ENCODE measurements at places on chromosomes 7 and 10. TPM values are rescaled to one million over a fixed set of nuclear protein-coding genes. Genes with fewer than 3 reads are reported as not detected.
A peak's percentile ranks its signal among the peaks of the same experiment; 100 is the strongest.

Gene CALML5
- total RNA-seq: not detected

DNA sequence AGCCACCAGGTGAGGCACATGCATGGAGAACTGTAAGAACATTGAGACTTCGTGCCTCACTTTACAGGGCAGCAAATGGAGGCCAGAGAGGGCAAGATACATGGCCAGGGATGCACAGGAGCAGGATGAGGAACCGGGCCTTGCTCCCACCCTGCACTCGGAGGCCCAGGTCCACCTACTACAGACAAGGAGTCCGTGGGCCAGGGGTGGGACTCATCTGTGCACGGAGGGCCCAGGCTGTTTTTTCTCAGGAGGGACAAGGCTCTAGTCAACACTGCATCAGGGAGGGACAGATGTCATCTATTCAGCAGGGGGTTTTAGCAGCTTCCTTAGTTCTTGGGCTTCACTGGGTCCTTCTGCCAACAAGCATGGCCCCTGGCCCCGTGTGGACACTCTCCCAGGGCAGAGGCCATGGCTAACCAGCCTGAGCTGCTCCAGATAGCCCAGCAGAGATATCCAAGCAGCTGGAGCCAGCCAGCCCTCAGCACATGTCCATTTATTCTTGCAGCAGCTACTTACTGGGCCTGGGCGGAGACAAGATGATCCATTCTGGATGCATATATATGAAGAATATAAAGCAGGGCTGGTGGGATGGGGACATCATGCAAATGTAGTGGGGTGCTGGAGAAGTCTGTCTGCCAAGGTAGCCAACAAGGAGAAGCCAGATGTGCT lies 134.5 kb upstream of the RET start:
- no peak for DNase-seq

Gene SMARCD3
- 28.7 TPM for total RNA-seq

Gene WEE2
- not detected for total RNA-seq

Gene DNMBP
- total RNA-seq: 15.3 TPM

Gene TEX47
- total RNA-seq: not detected

DNA sequence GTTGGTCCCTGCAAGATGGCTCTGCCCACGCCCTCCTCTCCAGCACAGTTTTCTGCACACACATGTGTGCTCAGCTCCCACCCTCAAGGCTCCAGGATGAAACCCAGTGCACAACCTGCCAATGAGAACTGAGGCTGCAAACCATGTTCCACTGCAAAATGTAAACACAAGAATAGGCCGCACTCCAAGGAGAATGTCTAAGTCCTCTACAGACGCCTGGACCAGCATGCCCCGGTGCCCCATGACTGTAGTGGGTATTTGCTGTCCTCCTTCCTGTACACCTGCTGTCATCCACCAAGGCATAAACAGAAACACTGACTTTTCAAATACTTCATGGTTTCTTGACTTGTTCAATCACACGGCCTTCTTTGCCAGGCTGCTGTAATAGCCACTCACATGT lies 72.6 kb downstream of the COBL start:
- no peak for DNase-seq

GRCh38 chr7:126361183-126361582 lies 891.6 kb downstream of the GRM8 start:
- no peak for DNase-seq

Gene FAM107B
- total RNA-seq: 33.5 TPM

Gene CYP2C19
- total RNA-seq: not detected

- peak; percentile 34 for DNase-seq
Observed at GRCh38 chr10:4474829-4475228, 351.2 kb upstream of the AKR1E2 start.

Gene CHN2
- total RNA-seq: 3.6 TPM

GRCh38 chr10:79498291-79498829 lies 14.0 kb upstream of the EIF5AL1 start:
- DNase-seq: no peak

DNA sequence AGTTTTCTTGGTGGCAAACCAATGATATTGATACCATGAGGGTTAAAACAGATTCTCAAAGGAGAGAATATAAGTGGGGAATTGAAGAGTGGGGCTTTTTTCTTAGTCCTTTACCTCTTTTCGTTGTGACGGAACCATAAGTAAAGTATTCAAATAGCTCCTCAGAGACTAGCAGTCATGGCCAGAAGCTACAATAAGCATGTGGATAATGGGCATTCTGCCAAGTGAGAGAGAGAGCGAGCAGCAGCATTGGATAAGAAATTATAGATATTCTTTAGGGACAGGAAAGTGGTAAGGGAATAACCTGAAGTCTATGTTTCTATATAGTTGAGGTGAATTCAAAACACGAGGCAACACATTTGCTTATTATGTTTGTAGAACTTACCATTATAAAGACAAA lies 235.1 kb downstream of the SEMA3E start:
- DNase-seq: no peak

DNA sequence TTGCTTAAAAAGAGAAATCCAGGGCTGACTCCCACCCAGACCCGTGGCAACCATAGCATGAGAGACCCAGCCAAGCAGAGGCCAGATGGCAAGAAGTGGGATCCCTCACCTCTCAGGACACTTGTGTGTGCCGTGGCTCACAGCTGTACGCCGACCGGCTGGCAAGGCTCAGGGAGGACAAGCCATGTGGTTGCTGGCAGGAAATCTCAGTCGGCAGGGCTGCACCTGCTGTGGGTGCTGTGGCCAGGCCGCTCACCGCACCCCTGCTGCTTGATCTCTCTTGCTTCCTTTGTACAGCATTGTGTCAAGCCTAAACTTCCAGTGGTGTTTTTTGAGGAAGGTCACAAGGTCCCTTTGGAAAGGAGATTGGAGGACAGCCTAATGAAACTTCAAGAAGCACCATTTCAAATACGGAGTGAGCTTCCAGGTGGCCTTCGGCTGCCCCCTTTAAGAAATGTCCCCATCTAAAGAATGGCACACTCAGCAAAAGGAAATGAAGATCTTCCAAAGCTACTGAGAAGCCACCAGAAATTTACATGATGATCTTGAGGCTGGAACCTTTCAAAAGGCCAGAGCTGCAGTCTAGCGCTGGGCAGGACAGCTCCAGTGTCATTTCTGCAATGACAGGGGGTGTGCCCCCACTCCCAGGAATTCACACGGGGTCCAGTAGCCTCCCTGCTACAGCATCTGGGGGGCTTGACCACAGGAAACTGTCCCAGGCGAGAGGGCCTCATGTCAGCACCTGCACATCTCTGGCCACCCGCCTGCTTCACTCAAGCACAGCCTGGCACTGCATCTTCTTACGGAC lies 409.0 kb upstream of the MGMT start:
- DNase-seq: no peak

DNA sequence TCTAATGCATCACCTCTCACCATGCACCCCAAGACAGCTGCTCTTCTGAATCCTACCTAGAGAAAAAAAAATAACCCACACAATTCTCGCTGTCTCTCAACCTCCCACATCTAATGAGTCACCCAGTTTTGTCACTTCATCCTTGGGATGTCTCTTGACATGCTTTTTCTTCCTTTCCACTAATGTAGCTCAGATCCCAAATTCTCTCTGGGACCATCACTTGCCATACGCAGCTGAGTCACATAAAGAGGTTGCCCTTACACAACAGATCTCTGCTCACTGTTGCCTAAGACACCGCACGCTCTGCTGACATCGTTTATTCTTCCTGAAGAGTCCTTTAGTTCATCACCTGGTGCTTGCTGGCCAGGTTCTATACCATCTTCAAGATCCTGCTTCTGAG lies 606.0 kb upstream of the GALNT17 start:
- no peak for DNase-seq

- DNase-seq: no peak
Observed at GRCh38 chr7:78565784-78566183, 767.2 kb downstream of the PHTF2 start.

Gene SUN3
- not detected for total RNA-seq

Gene GIMAP2
- total RNA-seq: 0.48 TPM

GRCh38 chr7:98922392-98923187 lies 44.3 kb downstream of the TRRAP start:
- DNase-seq: no peak

DNA sequence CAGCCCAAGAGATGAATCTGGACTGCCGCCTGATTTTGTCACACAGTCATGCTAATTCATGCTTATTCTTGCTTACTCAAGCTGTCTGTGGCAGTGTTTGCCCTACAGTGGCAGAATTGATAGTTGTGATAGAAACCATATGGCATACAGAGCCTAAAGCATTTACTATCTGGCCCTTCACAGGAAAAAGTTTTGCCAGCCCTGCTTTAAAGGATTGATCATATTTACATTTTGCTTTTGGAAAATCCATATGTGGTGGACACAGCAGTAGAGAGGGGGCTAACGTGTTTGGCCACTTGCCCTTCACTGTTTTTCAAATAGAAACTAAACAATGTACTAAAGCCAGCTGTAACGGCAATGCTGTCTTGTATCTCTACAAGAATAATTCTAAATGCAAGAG lies 974.0 kb upstream of the GHITM start:
- DNase-seq: no peak

Gene GRM3
- total RNA-seq: not detected

Gene ZNF853
- 25.7 TPM for total RNA-seq

Gene PIP
- not detected for total RNA-seq

Gene CLEC2L
- not detected for total RNA-seq

Gene PNLIPRP1
- total RNA-seq: not detected

DNA sequence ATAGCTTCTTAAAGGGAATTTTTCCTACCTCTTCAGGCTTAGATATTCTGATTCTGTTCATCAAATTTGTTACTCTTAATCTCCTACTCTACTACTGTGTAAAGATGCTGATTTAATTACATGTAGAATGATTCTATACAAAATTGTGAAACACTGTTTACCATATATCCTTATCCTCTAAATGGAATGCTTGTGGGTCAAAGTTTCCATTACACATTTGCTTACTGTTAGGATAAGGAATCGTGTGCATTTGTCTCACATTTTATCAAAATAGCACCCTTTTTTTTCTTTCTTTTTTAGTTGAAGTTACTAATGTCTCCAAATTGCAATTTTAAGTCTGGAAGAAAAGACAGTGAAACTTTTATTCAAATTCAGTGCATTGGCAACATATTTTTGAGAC lies 65.3 kb downstream of the TFEC start:
- no peak for DNase-seq

DNA sequence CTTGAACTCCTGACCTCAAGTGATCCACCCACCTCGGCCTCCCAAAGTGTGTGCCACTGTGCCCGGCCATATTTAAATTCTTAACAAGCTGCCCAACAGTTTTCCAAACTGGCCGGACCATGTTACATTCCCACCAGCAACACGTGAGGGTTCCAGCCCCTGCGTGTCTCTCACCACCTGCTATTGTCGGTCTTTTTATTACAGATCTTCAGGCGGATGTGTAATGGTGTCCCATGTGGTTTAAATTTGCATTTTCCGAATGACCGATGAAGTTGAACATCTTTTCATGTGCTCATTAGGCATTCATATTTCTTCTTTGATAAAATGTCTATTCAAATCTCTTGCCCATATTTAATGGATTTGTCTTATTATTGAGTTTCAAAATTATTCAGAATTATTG lies 11.5 kb downstream of the ELFN1 start:
- DNase-seq: no peak

DNA sequence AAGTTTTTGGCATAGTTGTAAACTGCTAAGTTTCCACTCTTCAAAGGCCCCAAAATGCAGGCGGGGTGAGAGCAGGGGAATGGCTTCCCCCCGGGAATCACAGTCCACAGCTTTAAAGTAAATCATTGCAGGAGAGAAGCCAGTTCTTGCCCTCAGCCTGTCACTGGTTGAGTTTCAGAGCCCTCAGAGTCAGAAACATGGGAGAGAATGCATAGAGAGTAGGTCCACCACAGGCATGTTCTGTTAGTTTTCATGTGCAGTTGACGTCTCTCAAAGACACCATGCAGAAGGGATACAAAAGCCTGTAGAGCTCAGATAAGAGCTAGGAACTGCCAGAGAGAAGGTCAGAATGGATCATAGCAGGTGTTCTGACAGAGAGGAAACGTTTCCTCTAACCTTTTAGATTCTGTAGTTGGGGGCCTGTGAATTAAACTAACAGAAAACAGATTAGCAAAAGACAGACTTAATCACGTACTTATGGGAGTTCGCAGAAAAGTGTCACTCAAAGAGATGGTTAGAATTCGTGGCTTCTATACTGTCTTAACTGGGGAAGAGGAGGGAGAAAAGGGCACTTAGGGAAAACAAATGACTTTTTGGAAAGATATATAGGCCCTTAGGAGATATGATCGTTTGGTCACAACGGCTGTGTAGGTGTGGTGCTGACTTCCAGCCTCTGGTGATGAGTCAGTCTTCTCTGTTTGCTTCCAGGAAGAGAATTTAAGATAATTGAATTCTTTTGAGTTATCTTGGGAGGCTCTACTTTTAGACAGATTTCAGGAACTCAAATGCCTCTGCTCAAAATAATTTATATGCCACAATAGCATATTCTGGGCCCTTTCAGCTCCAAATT lies 48.0 kb upstream of the MSRB2 start:
- DNase-seq: no peak

GRCh38 chr10:77710759-77711682 lies 73.4 kb upstream of the KCNMA1 start:
- no peak for DNase-seq

DNA sequence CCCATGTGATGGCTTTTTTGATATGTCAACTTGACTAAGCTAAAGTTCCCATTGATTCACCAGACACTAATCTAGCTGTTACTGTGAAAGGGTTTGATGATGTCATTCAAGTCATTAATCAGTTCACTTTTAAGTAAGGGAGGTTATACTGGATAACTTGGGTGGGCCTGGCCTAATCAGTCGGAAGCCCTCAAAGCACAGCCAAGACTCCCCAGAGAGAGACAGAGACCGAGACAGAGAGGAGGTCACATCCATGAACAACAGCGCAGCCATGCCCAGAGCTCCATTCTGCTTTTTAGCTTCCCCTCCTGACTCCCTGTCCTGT lies 103.4 kb downstream of the TRIL start:
- no peak for DNase-seq

DNA sequence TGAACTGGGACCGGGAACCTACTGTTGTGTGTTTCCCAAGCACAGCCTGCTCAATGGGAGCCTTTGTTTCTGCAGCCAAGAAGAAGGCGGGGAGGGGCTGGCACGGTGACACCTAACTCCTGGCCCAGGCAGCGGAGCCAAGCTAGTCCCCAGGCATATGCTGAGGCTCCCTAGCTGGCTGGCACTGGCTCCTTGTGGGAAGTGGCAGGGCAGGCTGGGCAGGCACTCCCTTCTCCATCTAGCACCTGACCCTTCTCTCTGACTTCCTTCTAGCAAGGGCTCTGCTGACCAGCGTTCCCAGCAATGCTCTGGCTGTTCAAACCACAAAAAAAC lies 325.0 kb downstream of the PLXNA4 start:
- peak; percentile 2 for DNase-seq

DNA sequence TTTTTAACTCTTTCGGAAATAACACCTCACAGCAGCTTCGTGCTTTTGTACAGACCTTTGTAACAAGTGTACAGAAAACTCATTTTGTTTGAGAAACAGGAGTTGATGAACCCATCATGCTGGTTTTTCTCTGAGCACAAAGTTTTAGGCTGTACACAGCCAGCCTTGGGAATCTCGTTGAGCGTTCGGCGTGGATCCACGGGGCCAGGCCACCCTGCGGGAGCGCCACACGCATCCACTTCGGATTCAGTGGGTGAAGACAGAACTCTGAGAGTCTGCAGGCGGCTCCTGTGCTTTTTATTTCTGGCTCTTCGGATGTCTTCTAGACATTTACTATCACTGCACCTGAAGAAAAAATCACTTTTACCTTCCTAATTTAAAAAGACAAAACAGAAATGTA lies 131.2 kb downstream of the SMURF1 start:
- no peak for DNase-seq

All from kidney epithelial cell (primary cell).